ENCODE measurements at places on chromosomes 3 and 15.

DNA sequence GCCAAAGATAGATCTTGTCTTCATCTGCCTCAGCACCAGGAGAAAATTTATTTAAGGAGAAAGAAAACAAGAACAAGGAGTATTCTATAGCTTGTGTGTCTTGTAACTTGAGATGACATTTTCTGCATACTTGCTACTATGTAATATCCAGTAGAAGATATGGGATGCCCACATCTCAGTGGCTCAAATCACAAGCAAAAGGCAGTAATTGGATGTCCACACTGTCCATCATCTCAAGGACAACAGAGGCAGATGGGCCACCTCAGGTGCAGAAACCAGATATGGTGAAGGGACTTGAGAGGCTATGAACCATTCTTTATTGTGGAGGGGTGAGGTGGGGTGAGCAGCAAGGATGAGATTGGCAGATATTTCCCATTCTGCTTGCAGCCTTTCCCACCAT, 309.0 kb downstream of the GBE1 start:
- no peak for DNase-seq

- DNase-seq = no peak
These were observed 8.7 kb downstream of the ZNF774 start for GRCh38 chr15:90360746-90361145.

- no peak for DNase-seq
These were observed 19.4 kb downstream of the NEK10 start for GRCh38 chr3:27349832-27350231.

DNA sequence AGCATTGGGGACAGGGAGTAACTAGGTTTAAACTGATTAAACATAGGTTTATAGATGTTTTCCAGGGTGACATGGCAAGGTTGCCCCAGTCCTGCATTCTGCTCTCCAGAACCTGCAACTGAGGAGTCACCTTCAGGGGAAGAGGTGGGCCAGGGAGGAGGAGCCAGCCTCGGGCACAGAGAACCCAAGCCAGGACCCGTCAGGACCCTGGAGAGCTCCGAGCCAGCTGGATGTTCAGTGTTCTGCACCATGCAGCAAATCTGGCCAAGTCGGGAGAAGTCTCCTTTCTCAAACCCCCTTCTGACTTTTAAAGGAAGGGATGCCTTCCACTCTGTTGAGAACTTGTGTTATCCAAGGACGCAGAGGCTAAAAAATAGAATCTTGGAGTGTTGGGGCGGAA, 62.1 kb upstream of the SLC6A11 start:
- DNase-seq = peak; percentile 13

DNA sequence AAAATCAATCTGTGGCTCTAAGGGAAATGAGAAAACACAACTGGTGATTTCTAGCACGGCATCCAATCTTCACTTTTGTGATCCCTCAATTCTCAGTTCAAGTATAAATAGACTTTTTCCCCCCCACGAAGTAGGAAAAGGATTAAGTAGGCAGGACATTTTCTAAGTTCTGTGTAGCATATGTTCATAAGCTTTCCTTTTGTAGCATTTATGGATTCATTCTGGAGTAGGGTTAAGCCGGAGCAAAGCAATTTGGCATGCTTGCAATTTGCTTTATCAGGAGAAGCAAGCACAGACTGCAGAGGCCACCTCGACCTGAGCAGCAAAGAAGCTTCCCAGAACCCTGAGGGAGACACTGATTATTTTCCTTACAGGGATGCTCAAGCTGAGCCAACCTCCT, 66.3 kb downstream of the FHIT start:
- no peak for DNase-seq

- no peak for DNase-seq
These were observed 384.0 kb upstream of the TPM1 start for GRCh38 chr15:62658498-62658897.

DNA sequence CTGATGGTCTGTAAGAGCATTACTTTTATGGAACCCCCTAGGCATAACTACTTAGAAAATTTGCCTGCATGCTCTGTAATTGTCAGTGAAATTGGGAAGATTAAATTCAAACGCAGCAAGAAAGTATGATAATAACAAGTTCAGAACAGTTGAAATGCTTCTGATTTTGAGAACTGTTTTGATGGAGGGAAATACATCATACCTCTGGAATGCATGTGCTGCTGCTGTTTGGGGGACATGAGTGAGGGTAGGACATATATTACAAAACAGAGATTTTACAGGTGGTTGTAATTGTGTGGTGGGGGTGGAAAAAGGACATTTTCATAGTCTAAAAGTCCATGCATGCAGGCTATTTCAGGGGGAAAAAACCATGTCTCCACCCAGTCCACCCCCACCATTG, 135.0 kb upstream of the DPH6 start:
- DNase-seq = no peak

- DNase-seq = no peak
These were observed 60.5 kb upstream of the GLCE start for GRCh38 chr15:69099941-69100340.

DNA sequence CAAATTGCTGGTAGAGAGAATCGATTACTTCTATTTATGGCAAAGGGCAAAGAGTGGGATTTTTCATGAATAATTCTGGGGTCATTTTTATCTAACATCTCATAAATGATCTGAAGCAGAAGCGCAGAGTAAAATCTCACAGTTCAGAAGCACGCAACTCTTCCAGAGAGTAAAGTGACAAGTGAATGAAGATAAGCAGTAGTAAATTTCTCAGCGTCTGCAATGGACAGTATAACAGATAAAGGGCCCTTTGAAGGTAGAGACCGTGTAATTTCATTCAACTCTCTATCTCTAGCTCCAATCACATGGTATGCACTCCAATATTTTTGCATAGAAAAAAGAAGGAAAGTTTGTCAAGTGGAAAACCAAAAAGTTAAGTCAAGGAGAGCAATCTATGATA, 521.1 kb upstream of the NECTIN3 start:
- DNase-seq = no peak

DNA sequence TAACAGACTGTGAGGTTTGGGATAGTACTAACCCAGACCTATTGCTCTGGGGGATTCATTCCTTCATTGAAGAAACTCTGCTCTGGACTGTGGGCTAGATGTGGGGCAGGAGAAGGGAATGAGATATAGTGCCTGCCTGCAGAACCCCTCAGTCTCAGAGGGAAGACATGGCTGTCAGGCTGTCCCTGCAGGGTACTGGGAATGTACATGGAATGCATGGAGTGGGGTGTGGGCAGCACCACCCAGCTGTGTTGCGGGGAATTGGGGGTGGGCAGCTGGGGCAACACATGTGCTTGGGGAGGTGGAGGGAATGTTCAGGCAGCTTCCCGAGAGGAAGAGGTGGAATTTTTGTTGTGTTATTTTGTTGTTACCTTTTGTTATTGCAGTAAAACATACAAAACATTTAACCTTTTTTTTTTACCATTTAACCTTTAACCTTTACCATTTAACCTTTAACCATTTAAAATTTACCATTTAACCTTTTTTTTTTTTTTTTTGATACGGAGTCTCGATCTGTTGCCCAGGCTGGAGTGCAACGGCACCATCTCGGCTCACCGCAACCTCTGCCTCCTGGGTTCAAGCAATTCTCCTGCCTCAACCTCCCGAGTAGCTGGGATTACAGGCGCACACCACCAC, 7.3 kb downstream of the PAQR5 start:
- DNase-seq = no peak

DNA sequence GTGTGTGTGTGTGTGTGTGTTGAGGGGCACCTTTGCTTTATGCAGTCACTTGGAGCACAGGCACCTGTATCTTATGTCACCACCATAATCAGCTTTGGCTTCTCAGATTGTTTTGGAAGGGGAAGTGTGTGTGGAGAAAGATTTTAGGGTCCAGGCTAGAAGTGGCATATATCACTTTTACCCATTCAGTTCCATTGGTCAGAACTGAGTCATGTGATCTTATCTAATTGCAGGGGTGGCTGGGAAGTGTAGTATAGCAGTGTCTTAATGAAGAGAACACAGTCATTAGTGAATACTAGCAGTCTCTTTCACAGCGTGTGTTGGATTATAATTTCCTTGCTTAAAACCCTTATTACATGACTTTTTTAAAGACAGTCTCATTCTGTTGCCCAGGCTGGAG, 20.6 kb downstream of the NCK1 start:
- no peak for DNase-seq

Measured in stromal cell of bone marrow (primary cell).